ENCODE measurements at places on chromosomes 13 and 19. TPM values are rescaled to one million over a fixed set of nuclear protein-coding genes. Genes with fewer than 3 reads are reported as not detected.

The TEKTIP1 gene
- total RNA-seq, result 1.8 TPM

The ZNF835 gene
- total RNA-seq, result 2.5 TPM

The ZNF699 gene
- total RNA-seq, result 12.4 TPM

The CEACAM3 gene
- total RNA-seq, result 0.39 TPM

The APOC4 gene
- not detected for total RNA-seq

DNA sequence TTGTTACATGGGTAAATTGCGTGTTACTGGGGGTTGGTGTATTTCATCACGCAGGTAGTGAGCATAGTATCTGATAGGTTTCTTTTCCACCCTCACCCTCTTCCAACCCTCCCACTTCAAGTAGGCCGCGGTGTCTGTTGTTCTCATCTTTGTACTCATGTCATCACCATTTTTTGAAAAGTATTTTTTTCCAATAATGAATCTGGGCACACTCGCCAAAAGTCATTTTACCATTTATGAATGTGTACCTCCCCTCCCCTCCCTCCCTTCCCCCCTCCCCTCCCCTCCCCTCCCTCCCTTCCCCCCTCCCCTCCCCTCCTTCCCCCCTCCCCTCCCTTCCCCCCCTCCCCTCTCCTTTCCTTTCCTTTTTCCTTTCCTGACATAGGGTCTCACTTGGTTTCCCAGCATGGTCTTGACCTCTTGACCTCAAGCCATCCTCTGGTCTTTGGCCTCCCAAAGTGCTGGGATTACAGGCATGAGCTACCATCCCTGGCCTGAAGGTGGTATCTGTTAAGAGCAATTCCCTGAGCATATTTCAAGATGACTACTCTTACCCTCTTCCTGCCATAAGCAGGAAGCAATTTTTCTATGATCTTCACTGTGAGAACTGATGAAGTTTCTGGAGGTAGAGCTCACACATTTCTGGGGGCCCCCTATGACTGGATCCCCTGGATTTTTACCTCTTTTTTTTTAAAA is 15.7 kb downstream of the ZNF627 start:
- H3K4me1 ChIP-seq, result no peaks in the 10 kb centered on the region
- no peaks in the 10 kb centered on the region for H3K27me3 ChIP-seq
- H3K27ac ChIP-seq, result no peak overlapping the region
- DNase-seq, result no peak
- H3K4me3 ChIP-seq, result no peak overlapping the region

DNA sequence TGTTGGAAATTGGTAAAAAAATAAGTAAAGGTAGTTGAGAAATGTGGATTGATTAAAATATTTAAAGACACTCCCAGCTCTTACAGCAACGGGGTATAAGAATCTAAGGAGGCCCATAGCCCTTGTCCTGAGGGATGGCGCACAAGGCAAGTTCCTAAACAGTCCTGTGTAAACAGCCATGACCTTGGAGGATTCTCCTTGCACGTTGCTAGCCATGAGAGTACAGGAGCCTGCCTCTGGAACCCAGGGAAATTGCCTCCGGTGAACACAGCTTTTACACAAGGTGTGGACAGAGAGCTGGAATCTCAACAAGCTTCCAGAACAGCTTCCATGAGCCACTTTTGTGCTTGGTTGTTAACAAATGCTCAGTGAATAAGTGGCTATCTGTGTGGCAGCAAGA is 378.2 kb downstream of the FOXO1 start:
- no peak for DNase-seq
- no peaks in the 10 kb centered on the region for H3K27me3 ChIP-seq
- no peaks in the 10 kb centered on the region for H3K36me3 ChIP-seq
- no peak overlapping the region for H3K4me3 ChIP-seq
- H3K4me1 ChIP-seq, result no peaks in the 10 kb centered on the region

DNA sequence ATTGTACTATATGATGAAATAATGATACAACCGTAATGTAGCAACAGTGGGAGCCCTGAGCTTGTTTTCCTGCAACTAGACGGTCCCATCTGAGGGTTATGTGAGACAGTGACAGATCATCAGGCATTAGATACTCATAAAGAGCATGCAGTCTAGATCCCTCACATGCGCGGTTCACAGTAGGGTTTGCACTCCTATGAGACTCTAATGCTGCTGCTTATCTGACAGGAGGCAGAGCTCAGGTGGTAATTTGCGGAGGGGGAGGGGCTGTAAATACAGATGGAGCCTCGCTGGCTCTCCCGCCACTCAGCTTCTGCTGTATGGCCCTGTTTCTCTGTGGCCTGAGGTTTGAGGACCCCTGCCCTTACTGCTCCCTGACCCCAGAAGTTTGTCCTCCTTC is 13.7 kb downstream of the EPHX3 start:
- H3K36me3 ChIP-seq, result no peaks in the 10 kb centered on the region
- H3K27me3 ChIP-seq, result no peaks in the 10 kb centered on the region
- no peaks in the 10 kb centered on the region for H3K4me1 ChIP-seq
- no peak overlapping the region for H3K27ac ChIP-seq
- no peak for DNase-seq
- no peak overlapping the region for H3K4me3 ChIP-seq

- H3K27ac ChIP-seq, result no peak overlapping the region
- H3K4me3 ChIP-seq, result no peak overlapping the region
- no peaks in the 10 kb centered on the region for H3K36me3 ChIP-seq
- DNase-seq, result no peak
Observed at GRCh38 chr13:104766319-104766718, 1700.1 kb upstream of the SLC10A2 start.

DNA sequence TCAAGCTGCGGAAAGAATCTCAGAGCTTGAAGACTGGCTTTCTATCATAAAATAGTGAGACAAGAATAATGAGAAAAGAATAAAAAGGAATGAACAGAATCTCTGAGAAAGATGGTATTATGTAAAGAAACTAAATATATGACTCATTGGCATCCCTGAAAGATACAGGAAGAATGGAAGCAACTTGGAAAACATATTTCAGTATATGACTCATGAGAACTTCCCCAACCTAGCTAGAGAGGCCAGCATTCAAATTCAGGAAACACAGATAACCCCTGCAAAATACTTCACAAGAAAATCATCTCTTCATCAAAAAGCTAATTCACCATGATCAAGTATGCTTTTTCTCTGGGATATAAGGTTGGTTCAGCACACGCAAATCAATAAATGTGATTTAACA is 2318.0 kb downstream of the PCDH9 start:
- no peak overlapping the region for H3K4me3 ChIP-seq
- DNase-seq, result no peak
- H3K27me3 ChIP-seq, result no peaks in the 10 kb centered on the region
- H3K4me1 ChIP-seq, result no peaks in the 10 kb centered on the region

DNA sequence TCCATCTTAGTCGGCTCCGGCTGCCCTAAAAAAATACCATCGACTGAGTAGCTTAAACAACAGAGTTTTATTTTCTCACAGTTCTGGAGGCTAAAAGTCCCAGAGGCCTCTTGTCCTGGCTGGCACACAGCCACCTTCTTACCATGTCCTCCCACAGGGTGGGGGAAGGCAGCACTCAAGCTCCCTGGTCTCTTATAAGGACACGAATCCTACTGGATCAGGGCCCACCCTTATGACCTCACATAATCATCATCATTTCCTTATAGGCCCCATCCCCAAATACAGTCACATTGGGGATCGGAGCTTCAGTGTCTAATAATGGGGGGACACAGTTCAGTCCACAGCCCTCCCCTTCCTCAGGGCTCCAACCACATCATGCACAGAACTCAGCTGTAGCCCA is 2.6 kb upstream of the TUBA3C start:
- no peaks in the 10 kb centered on the region for H3K27me3 ChIP-seq
- H3K4me1 ChIP-seq, result no peaks in the 10 kb centered on the region
- H3K4me3 ChIP-seq, result no peak overlapping the region
- no peak for DNase-seq
- H3K36me3 ChIP-seq, result no peaks in the 10 kb centered on the region

Measured in aorta (tissue), 5 donors.